Colonic mucosa (tissue), 4 donors: ENCODE measurements at places on chromosomes 13 and 19. TPM values are rescaled to one million over a fixed set of nuclear protein-coding genes. Genes with fewer than 3 reads are reported as not detected.

GRCh38 chr13:47233734-47234133 is 336.9 kb upstream of the HTR2A start:
- no peak for DNase-seq
- H3K27ac ChIP-seq, result no peak overlapping the region
- no peak overlapping the region for H3K4me3 ChIP-seq

GRCh38 chr13:43315522-43315921 is 292.1 kb downstream of the DNAJC15 start:
- no peaks in the 10 kb centered on the region for H3K27me3 ChIP-seq
- no peak for DNase-seq
- H3K27ac ChIP-seq, result no peak overlapping the region
- no peaks in the 10 kb centered on the region for H3K4me1 ChIP-seq
- H3K4me3 ChIP-seq, result no peak overlapping the region

GRCh38 chr13:77599351-77599750 is 63.8 kb downstream of the SCEL start:
- no peaks in the 10 kb centered on the region for H3K27me3 ChIP-seq
- no peaks in the 10 kb centered on the region for H3K4me1 ChIP-seq
- no peak overlapping the region for H3K27ac ChIP-seq
- no peak for DNase-seq
- H3K4me3 ChIP-seq, result no peak overlapping the region
- no peaks in the 10 kb centered on the region for H3K36me3 ChIP-seq

DNA sequence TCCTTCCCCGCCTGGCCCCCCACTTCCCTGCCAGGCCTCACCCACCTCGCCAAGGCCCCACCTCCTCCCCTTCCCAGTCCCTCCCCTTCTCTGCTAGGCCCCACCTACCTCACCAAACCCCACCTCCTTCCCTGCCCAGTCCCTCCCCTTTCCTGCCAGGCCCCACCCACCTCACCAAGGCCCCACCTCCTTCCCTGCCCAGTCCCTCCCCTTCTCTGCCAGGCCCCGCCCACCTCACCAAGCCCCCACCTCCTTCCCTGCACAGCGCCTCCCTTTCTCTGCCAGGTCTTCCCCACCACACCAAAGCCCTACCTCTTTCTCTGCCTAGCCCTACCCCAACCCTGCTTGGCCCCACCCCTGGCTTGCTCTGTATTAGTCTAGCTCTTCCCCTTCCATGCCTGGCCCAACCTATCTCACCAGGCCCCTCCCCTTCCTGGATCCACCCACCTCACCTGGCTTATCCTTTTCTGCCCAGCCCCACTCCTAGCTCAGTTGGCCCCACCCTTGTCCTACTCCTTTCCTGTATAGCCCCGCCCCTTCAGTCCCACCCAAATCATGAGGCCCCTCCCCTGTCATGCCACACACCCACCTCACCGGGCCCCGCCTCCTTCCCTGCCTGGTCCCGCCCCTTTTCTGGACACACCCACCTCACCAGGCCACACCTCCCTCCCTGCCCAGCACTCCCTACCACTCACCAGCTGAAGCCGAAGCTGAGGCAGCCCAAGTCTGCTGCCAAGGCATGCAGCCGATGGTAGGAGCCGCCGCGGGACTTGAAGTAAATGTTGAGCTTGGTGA is 16.2 kb downstream of the CERS1 start:
- no peak overlapping the region for H3K4me3 ChIP-seq
- no peaks in the 10 kb centered on the region for H3K4me1 ChIP-seq
- peak; percentile 87 for DNase-seq
- no peaks in the 10 kb centered on the region for H3K36me3 ChIP-seq

GRCh38 chr13:106685143-106685542 is 117.2 kb upstream of the ARGLU1 start:
- no peaks in the 10 kb centered on the region for H3K4me1 ChIP-seq
- H3K27me3 ChIP-seq, result no peaks in the 10 kb centered on the region
- no peak for DNase-seq
- no peaks in the 10 kb centered on the region for H3K36me3 ChIP-seq
- no peak overlapping the region for H3K27ac ChIP-seq
- no peak overlapping the region for H3K4me3 ChIP-seq

Gene NUDT15
- 24.5 TPM for total RNA-seq

Gene LILRB5
- total RNA-seq, result 2.2 TPM

DNA sequence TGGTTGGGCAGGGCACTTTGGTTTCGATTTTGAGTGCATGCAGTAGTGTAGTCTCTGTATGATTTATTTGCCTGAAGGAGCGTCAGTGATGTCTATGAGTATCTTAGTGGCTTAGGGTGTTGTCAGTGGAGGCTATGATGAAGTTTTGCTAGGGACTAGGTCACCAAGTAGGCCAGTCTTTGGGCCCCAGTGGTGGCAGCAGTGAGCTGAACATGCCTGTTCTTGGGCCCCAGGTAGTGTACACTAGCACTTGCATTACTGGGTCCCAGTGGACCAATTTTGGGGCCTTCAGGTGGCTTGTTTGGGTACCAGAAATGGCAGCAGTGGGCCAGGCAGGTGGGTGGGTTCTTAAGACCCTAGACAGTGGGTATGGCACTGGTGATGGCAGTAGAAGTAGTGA is 598.7 kb upstream of the SPRY2 start:
- no peak for DNase-seq
- H3K27ac ChIP-seq, result no peak overlapping the region
- H3K4me3 ChIP-seq, result no peak overlapping the region
- no peaks in the 10 kb centered on the region for H3K36me3 ChIP-seq
- no peaks in the 10 kb centered on the region for H3K4me1 ChIP-seq

DNA sequence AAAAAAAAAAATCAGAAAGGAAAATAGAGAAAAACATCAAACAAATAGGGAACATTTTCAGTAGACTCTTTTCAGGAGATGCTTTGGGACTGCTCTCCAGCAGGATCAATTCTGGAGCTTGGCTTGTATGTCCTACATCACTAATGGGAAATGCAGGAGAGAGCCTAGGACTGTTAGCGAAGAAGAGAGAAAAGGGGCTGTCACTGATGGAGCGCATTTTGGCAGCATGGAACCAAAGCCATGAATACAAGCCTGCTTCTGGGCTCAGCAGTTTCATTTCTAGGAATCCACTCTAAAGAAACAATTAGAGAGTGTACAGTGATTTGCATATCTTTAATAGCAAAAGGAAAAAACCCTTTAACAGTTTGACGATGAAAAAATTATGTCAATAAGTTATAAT is 203.9 kb downstream of the NUFIP1 start:
- no peak overlapping the region for H3K4me3 ChIP-seq
- no peaks in the 10 kb centered on the region for H3K36me3 ChIP-seq
- no peaks in the 10 kb centered on the region for H3K4me1 ChIP-seq
- no peak overlapping the region for H3K27ac ChIP-seq
- DNase-seq, result no peak

Gene PTGIR
- 0.82 TPM for total RNA-seq

DNA sequence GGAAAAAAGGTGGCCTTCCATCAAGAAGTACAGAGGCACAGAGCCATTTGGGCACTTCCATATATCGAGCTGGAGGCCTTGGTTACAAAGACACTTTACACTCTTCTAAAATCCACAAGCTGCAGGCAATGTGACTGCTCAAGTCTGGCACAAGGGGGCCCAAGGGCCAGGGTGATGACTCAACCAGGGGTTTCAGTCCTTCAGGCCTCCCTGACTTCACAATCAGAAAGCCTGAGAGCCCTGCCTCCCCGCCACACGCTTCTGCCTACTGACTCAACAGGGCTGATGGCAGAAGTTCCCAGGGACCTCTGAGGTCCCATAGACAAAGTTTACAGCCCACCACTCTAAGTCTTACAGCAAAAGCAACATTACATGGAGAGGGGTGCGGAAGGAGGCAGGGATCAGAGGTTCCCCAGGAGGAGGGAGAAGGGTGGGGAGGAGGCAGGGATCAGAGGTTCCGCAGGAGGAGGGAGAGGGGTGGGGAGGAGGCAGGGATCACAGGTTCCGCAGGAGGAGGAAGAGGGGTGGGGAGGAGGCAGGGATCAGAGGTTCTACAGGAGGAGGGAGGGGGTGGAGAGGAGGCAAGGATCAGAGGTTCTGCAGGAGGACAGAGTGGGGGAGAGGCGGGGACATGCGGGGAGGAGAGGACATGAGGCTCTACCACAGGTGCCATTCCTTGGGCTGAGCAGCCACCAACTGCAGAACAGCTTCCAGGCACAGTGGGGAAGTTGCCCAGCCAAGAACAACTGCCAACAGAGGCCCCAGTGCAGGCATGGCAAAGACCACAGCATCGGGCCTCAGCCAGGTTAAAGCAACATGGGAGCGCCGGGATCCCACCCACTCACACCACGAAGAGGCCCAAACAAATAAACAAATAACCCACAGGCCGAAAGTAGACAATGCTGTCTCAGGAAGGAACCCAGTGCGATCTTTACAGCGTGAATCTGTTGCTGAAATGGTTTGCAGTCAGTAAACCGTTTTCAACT is 52.0 kb downstream of the SLC7A1 start:
- no peaks in the 10 kb centered on the region for H3K4me1 ChIP-seq
- H3K36me3 ChIP-seq, result no peaks in the 10 kb centered on the region
- no peaks in the 10 kb centered on the region for H3K27me3 ChIP-seq
- DNase-seq, result peak; percentile 29

Gene CBLC
- 65.6 TPM for total RNA-seq

Gene SULT2B1
- 1.4 TPM for total RNA-seq

DNA sequence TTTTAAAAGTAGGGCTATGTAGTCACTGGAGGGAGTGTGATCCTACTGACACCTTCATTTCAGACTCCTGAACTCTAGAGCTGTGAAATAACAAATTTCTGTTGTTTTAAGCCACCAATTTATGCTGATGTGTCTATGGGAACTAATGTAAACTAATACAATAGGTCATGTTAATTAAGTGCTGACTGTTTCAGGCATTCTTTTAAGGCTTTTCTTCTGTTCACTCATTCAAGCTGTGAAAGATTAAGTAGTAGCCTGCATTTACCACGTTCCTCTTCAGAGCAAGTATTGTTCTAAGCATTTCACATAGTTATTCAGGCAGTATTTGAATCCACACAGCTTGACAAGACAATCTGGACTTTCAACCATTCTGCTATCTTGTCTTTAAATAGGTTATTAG is 1135.0 kb downstream of the SLITRK1 start:
- H3K27me3 ChIP-seq, result no peaks in the 10 kb centered on the region
- H3K27ac ChIP-seq, result no peak overlapping the region
- no peaks in the 10 kb centered on the region for H3K4me1 ChIP-seq
- H3K4me3 ChIP-seq, result no peak overlapping the region
- no peaks in the 10 kb centered on the region for H3K36me3 ChIP-seq
- no peak for DNase-seq

DNA sequence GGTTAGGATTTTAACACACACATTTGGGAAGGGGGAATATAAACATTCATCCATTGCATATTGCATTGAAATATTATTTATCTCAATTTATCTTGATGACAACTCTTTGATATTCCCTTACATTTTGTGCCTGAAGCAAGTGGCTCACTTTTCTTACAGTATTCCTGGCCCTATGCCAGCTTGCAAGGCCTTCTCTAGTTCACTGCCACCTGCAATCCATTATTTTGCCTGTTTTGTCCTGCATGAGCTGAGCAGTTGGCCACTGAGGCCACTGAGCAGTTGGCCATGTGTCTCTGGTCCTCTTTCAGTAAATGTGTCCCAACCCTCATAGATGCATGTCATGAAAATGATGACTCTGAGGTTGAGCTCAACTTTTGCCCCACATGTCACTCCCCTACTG is 49.8 kb downstream of the CBY2 start:
- H3K27ac ChIP-seq, result no peak overlapping the region
- no peaks in the 10 kb centered on the region for H3K27me3 ChIP-seq
- DNase-seq, result no peak

GRCh38 chr19:10138879-10139795 is 19.4 kb upstream of the EIF3G start:
- H3K36me3 ChIP-seq, result peaks cover 29% of the 10 kb centered on the region
- H3K27ac ChIP-seq, result no peak overlapping the region
- no peaks in the 10 kb centered on the region for H3K27me3 ChIP-seq

Gene POU2F2
- total RNA-seq, result 2.1 TPM

DNA sequence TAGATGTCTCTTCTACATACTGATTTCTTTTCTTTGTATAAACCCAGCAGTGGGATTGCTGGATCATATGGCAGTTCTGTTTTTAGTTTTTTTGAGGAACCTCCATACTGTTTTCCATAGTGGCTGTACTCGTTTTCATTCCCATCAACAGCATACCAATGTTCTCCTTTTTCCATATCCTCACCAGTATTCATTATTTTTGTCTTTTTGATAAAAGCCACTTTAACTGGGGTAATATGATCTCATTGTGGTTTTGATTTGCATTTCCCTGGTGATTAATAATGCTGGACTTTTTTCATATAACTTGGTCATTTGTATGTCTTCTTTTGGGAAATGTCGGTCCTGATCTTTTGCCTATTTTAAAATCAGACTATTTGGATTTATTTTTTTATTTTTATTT is 108.5 kb downstream of the PAN3 start:
- no peak overlapping the region for H3K4me3 ChIP-seq
- H3K27ac ChIP-seq, result no peak overlapping the region
- no peak for DNase-seq
- H3K36me3 ChIP-seq, result no peaks in the 10 kb centered on the region
- H3K27me3 ChIP-seq, result no peaks in the 10 kb centered on the region

Gene PRDX2
- total RNA-seq, result 417 TPM

Gene SULT2A1
- total RNA-seq, result 0.64 TPM

DNA sequence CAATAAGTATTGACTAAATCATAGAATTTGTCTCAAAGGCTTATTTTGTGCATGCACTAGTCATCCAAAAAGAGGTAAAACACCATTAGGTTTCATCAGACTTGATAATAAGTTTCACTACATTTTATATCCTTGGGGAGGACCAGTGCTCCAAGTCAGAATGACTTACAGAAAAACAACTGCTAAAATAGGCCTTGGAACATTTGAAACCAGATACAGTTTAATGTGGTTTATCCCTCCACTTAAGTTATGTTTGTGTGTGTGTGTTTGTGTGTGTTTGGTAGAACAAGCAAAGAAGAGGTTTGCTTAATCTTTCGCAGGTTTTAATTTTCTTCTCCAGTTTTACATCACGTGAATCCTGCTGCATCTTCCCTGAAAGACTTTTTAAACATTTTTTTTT is 570.9 kb downstream of the PCDH9 start:
- H3K27ac ChIP-seq, result no peak overlapping the region
- H3K4me1 ChIP-seq, result no peaks in the 10 kb centered on the region
- no peaks in the 10 kb centered on the region for H3K36me3 ChIP-seq
- H3K4me3 ChIP-seq, result no peak overlapping the region
- no peaks in the 10 kb centered on the region for H3K27me3 ChIP-seq

Gene PEAK3
- 0.29 TPM for total RNA-seq

DNA sequence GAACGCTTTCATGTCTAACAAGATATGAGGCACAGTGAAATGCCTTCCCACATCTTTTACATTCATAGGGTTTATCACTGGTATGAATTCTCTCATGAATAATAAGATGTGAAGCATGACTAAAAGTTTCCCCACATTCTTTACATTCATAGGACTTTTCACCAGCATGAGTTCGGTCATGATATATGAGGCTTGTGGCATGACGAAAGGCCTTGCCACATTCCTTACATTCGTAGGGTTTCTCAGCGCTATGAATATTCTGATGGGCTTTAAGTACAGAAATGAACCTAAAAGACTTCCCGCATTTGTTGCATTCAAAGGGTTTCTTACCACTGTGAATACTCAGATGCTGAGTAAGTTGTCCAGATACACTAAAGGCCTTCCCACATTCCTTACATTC is 21.3 kb downstream of the ZNF607 start:
- no peak overlapping the region for H3K27ac ChIP-seq
- H3K4me1 ChIP-seq, result no peaks in the 10 kb centered on the region
- no peak overlapping the region for H3K4me3 ChIP-seq
- H3K36me3 ChIP-seq, result no peaks in the 10 kb centered on the region
- H3K27me3 ChIP-seq, result no peaks in the 10 kb centered on the region
